ENCODE measurements at places on chromosomes 6 and 20.

- peak; percentile 41 for DNase-seq
These were observed 230.8 kb downstream of the BCAS1 start for GRCh38 chr20:53839423-53840176.

DNA sequence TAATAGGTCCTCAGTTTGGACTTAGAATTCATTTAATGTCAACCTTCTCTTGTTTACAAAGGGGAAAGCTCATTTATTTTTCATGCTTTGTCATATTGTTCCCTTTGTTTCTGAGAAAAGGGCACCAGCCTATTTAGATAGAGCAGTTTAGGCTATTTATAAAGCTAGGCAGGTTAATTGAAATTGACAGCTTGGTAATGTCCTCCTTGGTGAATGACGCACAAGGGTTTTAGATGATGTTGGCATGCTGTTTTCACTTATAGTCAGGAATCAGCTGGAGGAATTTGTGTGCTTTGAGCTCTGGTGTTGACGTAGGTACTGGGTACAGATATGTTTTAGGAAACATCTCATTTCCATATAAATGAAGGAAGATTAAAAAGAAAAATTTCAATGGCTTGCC is 45.2 kb downstream of the BCKDHB start:
- no peak for DNase-seq

DNA sequence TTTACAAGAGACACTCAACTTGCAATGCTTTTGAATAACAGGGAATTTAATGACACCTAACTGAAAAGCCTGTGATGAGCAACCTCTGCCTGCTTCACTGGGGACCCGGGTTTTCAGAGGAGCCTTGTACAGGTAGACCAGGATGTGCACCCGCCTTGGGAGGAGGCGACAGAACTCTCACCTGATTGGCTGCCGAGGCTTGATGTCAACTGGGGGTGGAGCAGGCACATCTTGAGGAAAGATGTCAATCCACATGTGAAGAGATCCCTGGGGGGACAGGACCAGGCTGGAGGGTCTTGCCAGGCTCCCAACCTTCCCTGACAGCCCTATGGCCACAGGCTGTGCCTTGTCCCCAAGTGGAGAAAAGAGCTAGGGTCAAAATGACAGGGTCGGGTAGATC is 19.8 kb downstream of the ERGIC3 start:
- no peak for DNase-seq

DNA sequence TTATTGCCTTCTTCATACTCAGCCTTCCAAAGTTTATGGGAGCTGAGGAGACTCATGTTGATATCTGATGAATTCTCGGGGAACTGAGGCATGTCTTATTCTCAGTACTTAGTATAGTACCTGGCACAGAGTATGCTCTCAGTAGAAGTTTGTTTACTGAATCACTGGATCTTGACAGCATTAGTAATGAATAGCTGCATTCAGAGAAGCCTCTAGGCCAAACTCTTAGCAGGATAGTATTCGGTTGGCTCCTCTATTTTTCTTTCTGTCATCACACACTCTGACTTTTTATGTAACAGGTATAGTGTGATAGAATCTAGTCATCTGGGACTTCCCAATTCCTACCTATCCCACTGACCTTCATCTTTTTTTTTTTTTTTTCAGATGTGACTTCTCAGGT is 566.4 kb upstream of the MAN1A1 start:
- no peak for DNase-seq
